ENCODE measurements at places on chromosomes 6 and 20.

DNA sequence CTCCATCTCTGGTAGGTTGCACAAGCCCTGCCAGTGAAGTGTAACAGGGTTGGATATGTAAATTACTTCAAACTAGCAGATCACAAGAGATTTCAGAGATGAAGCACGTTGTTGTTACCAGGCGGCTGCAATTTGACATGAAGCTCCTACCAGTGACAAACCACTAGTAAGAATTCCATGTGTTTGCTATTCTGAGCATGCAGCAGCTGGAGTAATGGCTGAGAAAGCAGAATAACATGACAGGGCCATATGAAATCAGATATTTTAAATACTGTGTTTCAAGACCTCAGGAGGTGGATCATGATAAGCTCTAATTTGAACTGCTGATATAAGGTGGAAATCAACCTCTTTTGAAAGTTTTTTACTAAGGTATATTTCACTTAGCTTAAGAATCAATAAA lies 11.4 kb downstream of the RIN2 start:
- no peak for DNase-seq

GRCh38 chr6:18260448-18261106 lies 3.8 kb downstream of the DEK start:
- DNase-seq, result peak; percentile 63

DNA sequence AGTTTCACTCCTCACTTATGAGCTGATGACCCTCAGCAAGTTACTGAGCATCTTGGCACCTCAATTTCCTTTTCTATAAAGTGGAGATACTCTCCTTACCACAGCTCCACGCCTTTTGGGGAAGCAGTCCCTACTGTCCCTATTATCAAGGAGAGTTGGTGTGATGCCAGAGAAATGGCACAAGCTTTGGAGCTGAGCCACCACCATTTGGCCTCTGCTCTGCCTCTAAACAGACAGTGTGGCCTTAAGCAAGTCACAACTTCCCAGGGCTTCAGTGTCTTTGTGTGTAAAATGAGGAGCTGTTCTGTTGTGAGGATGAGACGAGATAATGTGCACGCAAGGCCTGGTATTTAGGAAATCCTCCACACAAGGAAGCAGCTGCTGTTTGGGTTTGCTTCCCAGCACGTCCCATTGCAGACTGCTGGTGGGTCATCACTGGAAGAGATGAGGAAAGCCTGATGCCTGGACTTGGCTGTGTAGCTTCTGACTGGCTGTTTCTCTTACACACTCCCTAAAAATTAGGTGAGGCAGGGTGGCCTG lies 18.5 kb downstream of the NSFL1C start:
- no peak for DNase-seq

DNA sequence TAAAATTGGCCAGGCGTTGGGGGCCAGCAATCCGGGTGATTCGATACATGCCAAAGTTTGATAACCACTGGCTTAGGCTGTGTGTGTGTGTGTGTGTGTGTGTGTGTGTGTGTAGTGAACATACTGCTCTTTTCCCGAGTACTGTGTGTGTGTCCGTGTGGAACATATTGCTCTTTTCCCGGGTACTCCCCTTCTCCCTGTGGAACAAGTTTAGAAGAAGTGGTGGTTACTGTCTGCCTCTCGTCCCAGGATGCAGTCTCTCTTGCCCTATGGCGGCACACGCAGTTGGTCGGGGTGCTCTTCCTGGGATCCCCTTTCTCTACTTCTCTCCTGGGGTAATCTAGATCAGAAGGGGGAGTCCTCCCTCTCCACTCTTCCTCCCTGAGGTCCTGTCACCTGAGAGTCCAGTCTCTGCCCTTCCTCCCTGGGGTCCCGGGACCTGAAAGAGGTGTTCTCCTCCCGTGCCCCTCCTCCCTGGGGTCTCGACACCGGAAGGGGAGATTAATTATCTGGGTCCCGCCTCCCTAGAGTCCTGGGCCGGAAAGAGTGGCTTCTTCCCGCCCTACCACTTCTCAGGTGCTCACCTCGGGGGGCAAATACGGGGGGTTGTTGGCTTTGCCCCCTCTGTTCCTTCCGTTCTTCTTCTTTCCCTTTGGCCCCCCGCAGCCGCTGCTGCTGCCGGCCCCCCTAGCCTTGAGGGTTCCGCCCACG lies 516 bp downstream of the GTPBP2 start:
- peak; percentile 74 for DNase-seq

DNA sequence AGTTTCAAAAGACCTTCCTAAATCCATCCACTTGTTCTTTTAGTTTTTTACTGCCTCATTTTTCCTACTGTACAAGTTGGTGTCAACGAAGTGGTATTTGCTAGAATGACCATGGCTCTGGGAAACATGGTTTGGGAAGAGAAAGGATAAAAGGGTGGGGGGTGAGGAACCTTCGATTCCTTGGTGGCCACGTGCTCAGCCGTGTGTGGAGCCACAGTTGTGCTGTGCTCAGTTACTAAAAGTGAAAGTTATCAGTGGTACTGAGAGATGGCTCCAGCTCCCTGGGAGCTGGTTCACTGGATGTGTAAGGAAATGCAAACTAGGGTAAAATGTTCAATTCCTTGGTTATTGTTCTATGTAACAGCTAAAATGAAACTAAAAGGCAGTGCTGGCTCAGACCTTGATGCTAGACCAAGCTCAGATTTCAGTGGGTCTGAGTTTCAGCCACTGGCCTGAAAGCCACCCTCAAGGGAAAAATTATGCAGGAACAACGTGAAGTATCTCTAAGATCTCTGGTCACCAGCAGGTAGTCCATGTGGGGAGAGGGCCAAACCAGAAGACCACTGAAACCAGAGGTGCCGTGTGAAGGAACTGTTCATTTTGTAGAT lies 7.4 kb upstream of the SLC22A2 start:
- no peak for DNase-seq

DNA sequence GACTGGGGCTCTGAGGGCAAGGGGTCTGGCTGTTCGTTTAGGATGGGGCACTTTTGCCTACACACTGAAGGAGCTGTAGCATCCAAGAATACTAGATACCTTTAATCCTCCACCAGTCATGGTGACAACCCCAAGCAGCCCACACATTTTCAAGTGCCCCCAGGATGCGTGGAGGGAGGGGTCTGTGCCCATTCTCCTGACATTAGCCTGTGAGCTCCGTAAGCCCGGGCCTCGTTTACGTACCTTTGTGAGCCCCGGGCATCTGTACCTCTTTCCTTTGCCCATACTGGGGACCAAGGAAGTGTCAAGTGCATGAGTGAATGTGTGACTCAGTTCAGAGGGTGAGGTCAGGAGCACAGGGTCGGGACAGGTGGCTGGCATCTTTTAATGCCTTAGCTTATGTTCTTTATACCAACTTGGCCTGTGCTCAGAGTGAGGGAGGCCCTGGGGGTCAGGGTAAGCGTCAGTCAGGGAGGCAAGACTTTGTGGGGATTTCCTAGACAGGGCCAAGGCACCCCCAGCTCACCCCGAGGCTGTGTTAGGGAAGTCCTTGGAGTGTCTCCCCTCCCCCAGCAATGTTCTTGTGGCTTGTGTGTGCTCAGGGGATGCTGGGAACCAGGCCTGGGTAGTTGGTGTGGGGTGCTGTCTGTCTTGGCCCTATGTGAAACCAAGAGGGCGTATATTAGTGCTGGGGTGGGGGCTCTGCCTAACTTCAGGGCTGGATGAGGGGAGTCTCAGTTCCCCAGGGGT lies 12.9 kb downstream of the VEGFA start:
- no peak for DNase-seq

GRCh38 chr6:4775494-4776130 lies 592 bp upstream of the CDYL start:
- DNase-seq, result peak; percentile 65

DNA sequence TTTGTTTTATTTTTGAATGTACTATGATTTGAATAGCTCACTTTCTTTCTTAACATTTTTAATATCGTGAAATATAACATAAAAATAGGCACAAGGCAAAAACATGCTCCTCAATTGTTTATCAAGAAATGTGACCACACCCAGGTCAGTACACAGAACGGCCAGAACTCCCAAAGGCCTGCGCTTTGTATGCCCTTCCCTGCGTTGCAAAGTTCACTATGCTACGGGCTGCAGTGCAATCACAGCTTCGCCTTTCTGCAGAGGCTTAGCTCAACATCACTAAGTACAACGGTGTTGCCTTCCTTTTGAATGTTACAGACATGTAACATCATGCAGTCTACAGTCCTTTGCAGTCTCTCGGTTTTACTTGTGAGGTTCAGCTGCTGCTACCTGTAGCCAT lies 333.4 kb downstream of the THBS2 start:
- no peak for DNase-seq

- no peak for DNase-seq
Observed at GRCh38 chr6:140202964-140203515, 828.6 kb upstream of the CITED2 start.

DNA sequence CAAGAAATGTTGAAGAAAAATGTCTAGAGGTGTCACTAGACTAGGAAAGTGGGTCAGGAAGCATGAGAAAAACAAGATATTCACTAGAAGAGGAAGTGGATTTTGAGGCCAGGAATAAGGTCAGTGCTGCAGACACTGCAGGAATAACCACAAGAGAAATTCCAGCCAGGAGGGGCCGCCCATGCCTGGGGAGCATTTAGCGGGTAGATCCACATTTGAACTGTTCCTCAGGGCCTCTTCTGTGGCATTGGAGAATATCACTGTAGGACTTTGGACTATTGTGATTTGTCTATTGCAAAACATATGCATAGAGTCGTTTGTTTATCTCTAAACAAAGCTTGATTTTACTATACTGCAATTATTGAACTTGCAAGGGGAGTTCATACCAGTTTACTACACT lies 49.6 kb upstream of the CCDC28A start:
- DNase-seq, result no peak

DNA sequence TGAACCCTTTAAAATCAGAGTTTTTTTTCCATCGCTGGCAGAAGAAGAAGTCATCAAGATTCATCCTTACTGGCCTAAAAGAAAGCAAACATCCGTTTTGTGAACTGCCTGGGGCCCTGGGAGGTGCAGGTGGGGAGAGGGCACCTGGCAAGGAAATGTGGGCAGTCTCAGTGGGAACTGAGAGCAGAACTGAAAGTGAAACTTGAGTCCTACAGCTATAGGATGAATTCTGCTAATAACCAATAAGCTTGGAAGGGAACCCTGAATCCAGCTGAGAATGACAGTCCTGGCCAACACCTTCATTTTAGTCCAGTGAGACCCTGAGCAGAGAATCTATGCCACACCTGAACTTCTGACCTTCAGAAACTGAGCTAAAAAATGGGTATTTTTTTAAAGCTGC lies 130.1 kb upstream of the ASCC3 start:
- DNase-seq, result no peak

DNA sequence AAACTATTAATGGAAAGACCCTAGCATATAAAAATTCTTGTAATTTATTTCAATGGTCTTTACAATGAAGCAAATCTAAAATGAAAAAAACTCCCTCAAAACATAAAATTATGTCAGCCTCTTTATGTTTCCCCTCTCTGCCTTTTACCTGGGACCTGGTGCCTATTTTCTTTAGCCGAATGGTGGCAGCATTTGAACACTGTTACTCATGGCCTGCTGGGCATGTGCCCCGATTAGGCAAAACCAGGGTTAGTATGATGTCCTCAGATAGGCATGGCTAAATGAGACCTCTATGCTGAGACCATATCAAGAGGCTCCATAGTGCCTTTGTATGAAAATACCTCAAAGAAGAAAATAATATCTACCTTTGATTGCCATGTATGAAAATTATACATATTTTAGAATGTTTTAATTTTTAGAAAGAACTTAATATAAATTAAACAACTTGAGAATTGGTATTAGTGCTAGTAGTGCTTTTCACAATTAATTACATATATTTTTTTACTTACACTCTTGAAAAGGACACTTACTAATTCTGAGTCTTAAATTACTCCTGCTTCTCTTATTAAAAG lies 22.5 kb upstream of the C6orf58 start:
- no peak for DNase-seq

DNA sequence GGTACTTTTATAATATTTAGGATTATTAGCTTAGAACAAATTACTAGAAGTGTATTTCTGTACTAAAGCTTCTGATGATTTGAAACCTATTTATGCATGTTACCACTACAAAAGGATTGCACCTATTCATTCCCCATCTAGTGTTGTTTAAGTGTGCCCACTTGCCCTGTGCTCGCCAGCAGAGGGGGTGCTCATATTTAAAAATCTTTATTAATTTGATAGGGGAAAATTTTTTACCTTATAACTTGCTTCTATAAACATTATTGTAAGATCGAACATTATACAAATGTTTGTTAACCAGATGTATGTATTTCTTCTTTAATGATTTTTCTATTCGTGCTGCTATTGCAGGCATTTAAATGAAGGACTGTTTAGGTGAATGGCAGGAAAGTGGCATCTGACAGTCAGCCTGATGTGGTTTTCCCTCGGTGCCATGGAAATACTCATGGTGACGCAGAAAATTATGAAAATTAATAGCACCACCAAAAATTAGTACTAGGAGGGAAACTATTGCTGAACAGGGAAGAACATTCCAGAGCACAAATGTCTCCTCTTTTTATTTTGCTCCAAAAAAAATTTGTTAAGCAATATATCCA lies 44.1 kb upstream of the FNDC1 start:
- DNase-seq, result no peak
